ENCODE measurements at places on chromosomes 7 and 10.

DNA sequence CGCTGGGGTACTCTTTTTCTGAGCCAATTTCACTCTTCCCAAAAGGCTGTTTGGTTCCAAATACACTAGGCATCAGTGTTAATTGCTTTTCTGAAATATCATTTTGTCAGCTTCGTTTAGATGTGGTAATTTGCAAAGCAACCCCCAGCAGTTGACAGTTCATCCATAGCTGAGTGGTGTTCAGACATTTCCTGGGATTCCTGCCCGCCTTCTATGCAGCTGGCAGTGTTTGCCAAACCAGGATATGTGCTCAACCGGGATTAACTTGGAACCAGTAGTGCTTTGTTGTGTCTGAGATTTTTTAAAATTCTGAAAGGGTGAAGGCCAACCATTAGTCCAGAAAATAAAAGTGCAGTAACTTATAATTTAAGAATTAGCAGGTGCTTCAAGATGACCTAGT, 25.2 kb upstream of the MKLN1 start:
- no peak for DNase-seq

GRCh38 chr10:68601501-68602265, 41.5 kb downstream of the TET1 start:
- DNase-seq: no peak

GRCh38 chr10:99619090-99619800, 994 bp downstream of the SLC25A28 start:
- no peak for DNase-seq

GRCh38 chr10:128588402-128588801, 462.2 kb upstream of the MKI67 start:
- DNase-seq: no peak

GRCh38 chr10:110279407-110279986, 25.2 kb downstream of the SMNDC1 start:
- peak; percentile 82 for DNase-seq

- DNase-seq: no peak
Measured at GRCh38 chr7:7017707-7018280, 164.6 kb upstream of the C1GALT1 start.

DNA sequence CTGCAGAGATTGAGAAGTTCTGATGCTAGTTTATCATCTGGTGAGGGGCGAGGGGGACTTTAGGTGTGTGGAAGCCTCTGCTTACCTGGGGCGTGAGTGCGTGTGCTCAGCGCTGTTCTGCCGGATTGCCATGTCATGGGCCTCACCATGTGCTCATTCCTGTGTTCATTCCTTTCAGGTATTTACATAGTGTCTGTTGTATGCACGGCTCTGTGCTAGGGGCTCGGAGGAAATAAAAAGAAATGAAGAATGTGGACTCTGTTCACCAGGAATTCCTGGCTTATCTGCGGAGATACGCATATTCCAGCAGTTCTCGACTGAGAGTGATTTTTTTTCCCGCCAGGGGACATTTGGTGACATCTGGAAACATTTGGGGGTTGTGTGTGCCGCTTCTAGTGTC, 152.0 kb downstream of the CAMK1D start:
- no peak for DNase-seq

- DNase-seq: no peak
Measured at GRCh38 chr7:149023662-149024061, 4.6 kb downstream of the PDIA4 start.

- DNase-seq: peak; percentile 66
Measured at GRCh38 chr7:115851291-115851690, 179.3 kb downstream of the TFEC start.

GRCh38 chr10:4012848-4013247, 227.8 kb upstream of the KLF6 start:
- no peak for DNase-seq

GRCh38 chr10:130555411-130555750, 419.2 kb downstream of the GLRX3 start:
- DNase-seq: no peak

DNA sequence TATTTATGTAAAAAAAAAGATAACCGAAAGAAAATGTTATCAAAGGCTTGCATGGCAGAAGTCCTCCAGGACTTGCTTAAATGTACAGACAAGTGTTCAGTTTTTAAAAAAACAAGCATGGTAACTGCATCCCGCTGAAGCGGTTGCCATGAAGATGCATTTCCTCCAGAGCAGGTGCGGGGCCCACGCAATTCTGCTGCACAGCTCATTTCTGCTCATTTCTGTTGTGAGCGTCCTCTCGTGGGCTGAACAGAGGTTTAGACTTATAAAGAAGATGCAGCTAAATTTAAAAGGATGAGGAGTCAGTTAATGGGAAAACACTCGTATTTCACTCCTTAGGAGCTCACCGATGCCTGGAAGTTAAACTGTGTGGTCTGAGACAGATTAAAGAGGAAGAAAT, 247.6 kb downstream of the DNAJB6 start:
- no peak for DNase-seq

- DNase-seq: no peak
Measured at GRCh38 chr10:23534326-23534725, 95.5 kb downstream of the OTUD1 start.

- DNase-seq: peak; percentile 84
Measured at GRCh38 chr7:8035647-8036518, 67.3 kb downstream of the GLCCI1 start.

GRCh38 chr7:2886900-2887299, 42.8 kb upstream of the GNA12 start:
- peak; percentile 83 for DNase-seq

GRCh38 chr7:35752742-35753141, 48.1 kb upstream of the SEPTIN7 start:
- DNase-seq: no peak

DNA sequence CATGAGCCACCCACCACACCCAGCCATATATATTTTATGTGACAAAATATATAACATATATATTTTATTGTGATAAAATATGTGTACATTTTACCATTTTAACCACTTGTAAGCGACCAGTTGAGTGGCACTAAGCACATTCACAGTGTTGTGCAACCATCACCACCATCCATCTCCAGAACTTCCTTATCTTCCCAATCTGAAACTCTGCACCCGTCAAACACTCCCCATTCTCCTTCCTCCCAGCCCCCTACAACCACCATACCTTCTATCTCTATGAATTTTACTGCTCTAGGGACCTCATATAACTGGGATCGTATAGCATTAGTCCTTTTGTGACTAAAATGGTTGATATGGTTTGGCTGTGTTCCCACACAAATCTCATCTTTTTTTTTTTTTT, 20.8 kb upstream of the CYTH3 start:
- no peak for DNase-seq

DNA sequence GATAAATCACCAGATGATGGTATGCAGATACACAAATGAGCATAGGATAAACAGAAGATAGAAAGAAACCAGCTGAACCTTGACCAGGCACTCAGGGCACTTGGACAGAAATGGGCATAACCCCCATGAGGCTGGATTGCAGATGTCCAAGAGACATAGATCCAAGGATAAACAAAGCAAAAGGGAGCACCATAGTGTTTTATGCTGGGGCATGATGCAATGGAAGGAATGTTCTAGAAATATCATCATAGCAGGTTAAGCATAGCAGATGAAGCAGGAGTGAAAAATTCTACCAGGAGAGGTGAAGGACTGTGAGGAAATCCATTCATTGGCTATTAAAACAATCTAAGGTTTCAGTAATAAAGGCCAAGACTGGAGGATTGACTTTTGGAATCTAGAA, 70.5 kb upstream of the TES start:
- no peak for DNase-seq

DNA sequence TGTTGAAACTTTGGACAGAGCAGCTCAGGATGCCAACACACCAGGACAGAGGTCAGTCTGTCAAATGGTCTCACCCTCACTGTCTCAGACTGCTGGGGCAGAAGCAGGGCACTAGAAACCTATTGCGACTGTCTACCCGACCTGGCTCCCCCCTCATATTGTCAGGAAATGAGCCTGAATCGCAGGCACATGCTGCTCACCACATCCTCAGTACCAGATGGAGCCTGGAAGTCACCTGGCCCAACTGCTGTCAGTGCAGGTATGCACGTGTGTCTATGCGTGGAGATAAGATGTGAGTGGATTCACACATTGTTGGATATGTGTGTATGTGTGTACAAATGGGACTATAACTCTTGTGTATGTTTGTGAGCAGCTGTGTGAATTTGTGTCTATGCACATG, 3.2 kb upstream of the CDHR1 start:
- no peak for DNase-seq

DNA sequence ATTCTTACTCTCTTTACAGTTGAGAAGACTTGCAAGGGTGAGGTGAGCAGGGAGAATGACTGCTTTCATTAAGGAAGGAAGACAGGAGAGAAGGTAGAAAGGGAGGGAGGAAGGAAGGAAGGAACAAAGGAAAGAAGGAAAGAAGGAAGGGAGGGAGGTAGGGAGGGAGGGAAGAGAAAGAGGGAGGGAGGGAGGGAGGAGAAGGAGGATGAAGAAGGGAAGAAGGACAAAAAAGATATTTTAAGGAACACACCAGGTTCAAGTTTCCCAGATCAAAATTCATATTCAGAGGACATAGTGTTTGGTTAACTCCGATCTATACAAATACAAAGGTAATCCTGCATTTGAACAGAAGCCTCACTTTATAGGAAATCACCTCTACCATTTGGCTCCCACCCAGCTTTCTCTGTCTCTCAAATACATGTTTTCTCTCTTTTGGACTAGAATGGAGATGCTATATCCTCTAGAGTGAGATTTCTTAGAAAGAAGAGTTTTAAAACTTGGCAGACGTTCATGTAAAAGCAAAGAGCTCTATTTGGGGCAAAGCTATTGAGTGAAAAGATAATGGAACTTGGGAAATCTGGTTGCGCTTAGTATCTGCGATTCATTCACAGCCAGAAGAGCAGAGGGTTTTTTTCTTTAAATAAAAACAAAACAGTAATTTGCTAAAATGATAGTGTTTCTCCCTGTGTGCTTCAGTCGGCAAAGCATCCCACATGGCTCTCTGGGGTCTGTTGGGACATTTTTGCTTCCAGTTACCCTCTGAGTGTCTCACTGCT, 261.9 kb upstream of the LYZL1 start:
- DNase-seq: no peak

DNA sequence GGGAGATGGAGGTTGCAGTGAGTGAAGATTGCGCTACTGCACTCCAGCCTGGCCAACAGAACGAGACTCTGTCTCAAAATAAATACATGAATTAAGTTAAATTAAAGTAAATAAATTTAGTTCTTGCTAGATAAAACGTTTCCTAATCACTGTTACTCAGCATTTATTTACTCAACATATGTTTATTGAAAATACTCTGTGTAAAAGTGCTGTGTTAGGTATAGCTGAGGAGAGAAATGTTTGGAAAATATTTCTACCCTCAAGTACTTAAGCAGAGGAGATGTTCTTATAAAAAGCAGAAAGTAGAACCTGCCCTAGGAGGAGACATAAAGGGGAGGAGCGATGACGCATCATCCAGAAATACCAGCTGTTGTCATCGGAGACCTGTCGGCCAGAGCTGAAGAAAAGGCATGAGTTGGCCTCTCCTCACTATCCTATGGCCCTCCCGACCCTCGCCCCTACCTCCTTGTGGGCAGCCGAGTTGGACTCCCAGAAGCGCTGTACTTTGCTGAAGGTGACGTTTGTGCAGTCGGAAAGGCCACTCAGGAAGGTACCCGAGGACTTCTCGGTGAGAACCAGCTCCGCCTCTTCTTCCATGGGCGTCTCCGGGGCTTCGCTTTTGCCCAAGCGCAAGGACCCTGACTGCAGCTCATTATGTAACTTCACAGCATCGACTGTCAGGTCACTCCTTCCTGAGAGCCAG, 1.1 kb downstream of the RRP12 start:
- DNase-seq: peak; percentile 65

- no peak for DNase-seq
Measured at GRCh38 chr10:61609701-61610100, 53.0 kb upstream of the CABCOCO1 start.

DNA sequence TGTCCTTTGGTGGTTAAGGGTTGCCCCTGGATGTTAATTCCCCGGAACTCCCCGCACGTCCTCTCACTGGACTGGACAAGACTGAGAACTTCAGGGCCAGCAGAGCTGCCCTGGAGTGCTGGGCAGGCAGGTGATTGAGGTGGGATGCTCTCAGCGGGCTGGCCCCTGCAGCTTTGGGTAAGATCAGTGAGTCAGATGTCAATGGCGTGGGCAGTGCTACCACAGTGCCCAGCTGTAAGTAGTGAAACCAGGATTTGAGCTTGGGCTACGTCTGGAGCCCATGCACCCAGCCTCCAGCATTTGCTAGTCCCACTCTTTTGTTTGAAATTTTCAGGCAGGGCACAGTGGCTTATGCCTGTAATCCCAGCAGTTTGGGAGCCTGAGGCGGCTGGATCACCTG, 6.7 kb upstream of the SEPHS1 start:
- no peak for DNase-seq

DNA sequence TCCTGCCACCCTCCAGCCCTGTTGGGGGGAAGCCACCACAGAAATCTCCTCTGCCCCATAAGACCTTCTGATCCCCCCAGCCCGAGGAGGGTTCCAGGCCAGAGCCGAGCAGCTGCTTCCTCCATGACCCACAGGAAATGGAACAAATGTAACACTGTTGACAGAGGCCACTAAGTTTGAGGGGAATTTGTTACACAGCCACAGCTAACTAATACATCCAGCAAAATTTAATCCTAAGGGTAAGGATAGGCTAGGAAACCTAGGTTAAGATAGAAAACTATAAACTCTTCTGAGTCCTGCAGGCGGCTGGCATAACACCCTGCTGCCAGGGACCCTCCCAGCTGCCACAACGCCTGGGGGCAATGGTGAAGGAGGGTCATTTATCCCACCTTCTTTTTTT, 66.8 kb upstream of the PDGFA start:
- DNase-seq: no peak

DNA sequence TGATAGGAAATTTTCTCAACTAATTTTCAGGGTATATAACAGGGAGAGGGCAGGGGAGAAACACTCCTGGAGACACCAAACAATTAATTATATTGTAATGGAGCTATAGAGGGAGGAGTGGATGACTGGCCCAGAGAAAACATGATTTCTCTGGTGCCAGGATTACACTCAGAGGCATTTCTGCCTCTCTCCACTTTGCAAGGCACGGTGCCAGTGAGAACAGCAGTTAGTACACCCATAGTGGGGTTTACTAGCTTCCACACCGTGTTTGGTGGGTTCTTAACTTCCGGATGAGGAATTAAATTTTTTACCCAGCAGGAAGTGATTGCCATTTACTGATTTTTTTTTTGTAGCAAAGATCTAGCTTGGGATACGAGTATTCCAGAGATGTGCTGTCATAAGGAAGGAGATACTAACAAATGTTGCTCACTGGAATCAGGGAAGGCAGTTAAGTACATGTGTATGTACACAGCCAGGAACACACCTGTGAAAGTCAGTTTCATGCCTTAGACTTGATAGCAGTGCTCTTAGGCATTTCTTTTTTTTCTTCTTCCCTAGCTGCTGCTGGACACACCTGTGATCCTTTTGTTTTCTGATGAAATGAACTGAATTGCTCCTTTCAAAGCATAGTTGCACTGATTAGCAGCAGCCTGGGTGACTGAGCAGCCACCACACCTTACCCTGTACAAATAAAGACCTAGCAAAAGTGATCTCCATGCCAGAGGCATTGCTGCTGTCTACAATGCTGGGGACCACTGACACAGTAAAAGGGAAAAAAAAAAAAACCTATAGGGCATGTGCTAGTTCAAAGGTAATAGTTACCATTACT, 58.1 kb downstream of the POLL start:
- DNase-seq: no peak

Measured in hematopoietic multipotent progenitor cell treated with erythropoietin and hydrocortisone succinate and interleukin-3 and kit ligand, for 6 days (in vitro differentiated cells).